ENCODE measurements at places on chromosomes 6 and 20.

DNA sequence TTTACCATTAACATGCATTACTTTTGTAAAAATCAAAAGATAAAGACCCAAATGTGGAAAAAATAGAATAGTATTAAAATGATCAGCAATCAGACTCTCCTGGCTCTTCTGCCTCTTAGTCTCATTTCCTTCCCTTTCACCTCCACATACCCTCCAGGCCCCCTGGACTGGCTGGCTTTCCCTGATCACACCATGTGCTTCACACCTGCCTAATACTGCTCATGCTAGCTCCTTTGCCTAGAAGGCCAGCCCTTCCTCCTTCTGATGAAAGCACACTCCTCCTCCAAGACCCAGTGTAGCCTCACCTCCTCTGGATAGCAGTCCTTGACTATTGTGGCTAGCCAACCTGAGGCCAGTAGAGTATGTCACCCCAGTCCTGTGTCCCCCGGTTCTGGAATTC is 182.0 kb upstream of the HEY2 start:
- no peak for DNase-seq

- DNase-seq, result no peak
Observed at GRCh38 chr20:8132484-8133309, 631 bp downstream of the PLCB1 start.

GRCh38 chr20:53076668-53077067 is 104.5 kb downstream of the TSHZ2 start:
- DNase-seq, result no peak

GRCh38 chr20:43529051-43529450 is 21.6 kb downstream of the L3MBTL1 start:
- DNase-seq, result no peak

DNA sequence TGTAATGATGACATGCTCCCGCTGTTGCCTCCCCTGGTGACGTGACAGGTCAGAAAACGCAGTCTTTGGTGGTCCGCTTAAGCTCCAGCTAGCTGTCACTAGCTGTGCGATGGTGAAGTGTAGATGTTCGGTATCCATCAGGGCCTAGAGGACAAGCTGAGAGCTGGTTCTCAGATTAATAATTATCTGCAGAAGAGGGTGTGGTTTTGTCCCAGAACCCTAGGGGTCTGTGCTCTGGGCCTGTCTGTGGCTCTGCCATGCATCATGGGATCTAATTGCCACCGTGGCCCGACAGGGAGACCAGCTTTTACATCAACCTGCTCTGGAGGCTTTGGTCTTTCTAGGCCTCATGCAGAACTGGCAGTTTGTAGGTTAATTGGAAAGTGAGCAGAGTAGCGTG is 34.1 kb downstream of the ERMARD start:
- no peak for DNase-seq

GRCh38 chr20:32113591-32114260 is 4.2 kb downstream of the TM9SF4 start:
- no peak for DNase-seq

GRCh38 chr6:109791301-109791700 is 100.2 kb downstream of the FIG4 start:
- no peak for DNase-seq

DNA sequence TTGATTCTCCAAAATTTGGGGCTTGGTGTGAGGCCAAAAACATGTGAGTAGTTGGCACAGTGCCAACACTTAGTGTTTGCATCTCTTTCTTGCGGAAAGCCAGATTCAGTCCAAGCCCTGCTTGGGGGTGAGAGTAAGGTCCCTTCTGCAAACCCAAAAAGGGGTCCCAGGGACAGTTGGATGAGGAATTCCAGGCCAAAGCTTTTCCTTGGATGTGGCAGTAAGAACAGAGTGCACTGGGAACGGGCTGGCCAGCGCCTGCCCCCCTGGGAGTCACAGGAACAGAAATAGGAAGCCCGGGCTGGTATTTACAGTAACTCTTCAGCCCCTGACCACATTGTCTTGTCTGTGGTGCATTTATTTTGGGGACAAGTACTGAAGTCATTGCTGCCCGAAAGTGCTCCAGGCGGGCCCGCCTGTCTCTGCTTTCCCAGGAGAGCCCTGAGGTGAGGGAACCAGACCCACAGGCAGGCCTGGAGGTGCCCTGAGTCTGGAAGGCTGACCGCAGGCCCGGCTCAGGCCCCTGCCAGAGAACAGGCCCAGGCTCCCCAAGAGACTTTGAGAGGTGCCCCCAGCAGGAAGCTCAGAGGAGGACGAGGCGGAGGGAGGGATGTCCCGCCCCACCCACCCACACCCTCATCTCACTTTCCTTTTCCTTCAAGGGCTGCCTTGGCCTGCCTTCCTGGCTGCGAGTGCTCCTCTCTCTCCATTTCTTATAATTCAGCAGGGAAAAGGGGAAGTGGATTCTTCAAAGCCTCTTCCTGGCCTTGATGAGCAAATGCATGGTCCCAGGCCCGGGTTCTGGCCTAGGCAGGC is 218.4 kb downstream of the MAFB start:
- no peak for DNase-seq

- no peak for DNase-seq
Observed at GRCh38 chr6:13044896-13045295, 283.4 kb downstream of the TBC1D7 start.

GRCh38 chr6:15949982-15950381 is 178.9 kb upstream of the MYLIP start:
- DNase-seq, result no peak

GRCh38 chr20:53330601-53331140 is 263.0 kb downstream of the ZNF217 start:
- no peak for DNase-seq

- no peak for DNase-seq
Observed at GRCh38 chr20:15245896-15246295, 908.5 kb upstream of the FLRT3 start.

- DNase-seq, result no peak
Observed at GRCh38 chr6:138865480-138866109, 69.7 kb downstream of the ECT2L start.

DNA sequence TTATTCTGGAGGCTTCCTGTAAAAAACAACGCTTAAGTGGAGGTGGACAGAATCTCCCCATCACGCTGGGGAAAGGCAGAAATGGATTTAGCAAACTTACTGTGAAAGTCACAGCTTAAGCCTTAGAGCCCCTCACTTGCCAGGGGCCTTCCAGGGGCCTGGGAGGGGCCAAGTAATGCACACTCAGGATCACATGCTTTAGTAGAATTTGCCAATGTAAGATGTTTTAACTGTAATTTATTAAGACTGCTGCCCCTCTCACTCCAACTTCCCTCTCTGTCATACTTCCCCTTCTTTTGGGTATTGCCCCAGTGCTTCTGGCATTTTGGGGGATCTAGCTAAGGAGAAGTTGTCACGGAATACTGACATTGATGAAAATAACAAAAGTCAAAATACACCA is 12.6 kb upstream of the ADA start:
- DNase-seq, result no peak

DNA sequence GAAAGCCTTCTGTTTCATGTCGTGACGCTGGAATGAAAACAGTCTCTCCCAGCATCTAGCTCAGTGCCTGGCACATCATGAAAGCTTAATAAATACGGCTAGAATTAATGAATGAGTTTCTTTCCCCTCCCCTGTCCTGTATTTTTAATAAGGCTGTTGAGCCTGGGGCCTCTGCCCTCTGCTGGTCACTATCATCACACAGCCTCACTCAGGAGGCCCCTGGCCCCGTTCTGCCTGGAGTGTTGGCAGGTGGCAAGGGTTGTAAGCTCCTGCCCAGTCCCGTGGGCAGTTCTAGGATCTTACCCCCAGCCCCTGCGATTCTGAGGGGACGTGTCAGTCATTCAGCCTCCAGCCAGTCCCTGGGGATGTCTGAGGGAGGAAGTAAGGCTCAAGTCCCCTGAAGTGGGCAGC is 41.4 kb downstream of the PHACTR3 start:
- no peak for DNase-seq

DNA sequence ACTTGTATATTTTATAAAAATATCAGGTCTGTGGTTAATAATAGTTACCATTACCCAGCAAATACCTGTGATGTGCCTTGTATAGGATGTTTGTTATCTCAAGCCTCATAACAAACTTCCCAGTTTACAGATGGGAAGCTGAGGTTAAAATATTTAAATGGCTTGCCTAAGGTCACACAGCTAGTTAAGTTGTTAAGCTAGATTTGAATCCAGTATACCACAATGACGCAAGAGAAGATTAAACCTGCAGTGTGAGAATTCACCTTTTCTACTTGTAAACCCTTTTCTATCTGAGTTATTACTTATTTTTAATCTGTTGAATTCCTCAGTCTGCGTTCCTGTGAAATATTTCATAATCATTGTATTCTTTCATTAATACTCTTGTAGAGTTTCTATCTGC is 4.9 kb downstream of the DSP start:
- no peak for DNase-seq

- no peak for DNase-seq
Observed at GRCh38 chr6:18269253-18269652, 4.9 kb upstream of the DEK start.

DNA sequence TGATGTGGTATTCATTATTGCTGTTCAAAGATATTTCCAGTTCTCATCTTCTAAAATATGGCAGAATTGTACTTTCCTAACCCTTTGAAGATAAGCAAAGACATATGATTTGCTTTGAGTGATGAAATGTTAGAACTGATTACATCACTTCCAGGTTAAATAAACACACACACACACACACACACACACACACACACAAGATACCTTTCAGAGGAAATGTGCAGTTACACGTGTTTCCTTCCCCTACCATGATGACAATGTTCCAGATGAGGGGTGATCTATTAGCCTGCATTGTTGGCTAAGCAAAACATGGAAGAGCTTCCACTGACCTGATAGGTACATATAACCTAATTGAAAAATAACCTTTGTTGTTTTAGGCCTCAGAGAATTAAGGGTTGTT is 11.7 kb upstream of the FRK start:
- DNase-seq, result no peak

- no peak for DNase-seq
Observed at GRCh38 chr6:157647261-157647915, 175.7 kb upstream of the SNX9 start.

GRCh38 chr6:85983032-85983659 is 340.5 kb upstream of the SYNCRIP start:
- no peak for DNase-seq

GRCh38 chr6:106744781-106745180 is 115.4 kb downstream of the QRSL1 start:
- no peak for DNase-seq

- no peak for DNase-seq
Observed at GRCh38 chr6:84332139-84333034, 104.9 kb upstream of the CEP162 start.

GRCh38 chr6:1774226-1774915 is 164.7 kb downstream of the FOXC1 start:
- no peak for DNase-seq

DNA sequence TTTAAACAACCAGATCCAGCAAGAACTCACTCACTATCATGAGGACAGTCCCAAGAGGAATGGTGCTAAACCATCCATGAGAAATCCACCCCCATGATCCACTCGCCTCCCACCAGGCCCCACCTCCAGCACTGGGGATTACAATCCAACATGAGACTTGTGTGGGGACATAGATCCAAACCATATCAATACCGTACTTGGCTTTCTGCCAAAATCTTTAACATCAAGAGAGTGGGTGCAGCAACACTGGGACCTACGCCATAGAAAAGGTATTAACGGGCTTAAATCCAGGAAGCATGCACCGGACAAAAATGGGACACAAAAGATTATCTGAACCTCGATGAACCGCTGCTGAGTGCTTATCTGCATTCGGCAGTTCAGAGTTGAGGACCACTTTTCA is 322.3 kb upstream of the ARID1B start:
- DNase-seq, result no peak

- DNase-seq, result peak; percentile 93
Observed at GRCh38 chr6:16635810-16636602, 125.3 kb downstream of the ATXN1 start.

- no peak for DNase-seq
Observed at GRCh38 chr6:83893024-83893423, 33.5 kb downstream of the CYB5R4 start.

DNA sequence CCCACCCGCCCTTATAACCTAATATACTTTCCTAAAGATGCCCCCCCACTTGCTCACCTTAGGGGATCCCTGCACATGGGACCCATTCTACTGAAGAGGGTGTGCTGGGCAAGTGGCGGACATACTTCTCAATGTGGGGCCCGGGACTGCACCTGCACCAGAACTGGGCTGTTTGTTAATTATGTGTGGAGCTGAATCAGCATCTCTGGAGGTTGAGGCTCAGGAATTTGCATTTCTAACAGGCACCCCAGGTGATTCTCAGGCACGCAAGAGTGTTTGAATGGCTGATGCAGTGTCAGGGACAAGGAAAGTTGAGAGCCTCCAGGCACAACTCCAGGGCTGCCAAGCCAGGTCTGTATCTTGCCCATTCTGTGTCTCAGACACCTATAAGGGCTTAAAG is 8.9 kb upstream of the PTPRT start:
- DNase-seq, result no peak

DNA sequence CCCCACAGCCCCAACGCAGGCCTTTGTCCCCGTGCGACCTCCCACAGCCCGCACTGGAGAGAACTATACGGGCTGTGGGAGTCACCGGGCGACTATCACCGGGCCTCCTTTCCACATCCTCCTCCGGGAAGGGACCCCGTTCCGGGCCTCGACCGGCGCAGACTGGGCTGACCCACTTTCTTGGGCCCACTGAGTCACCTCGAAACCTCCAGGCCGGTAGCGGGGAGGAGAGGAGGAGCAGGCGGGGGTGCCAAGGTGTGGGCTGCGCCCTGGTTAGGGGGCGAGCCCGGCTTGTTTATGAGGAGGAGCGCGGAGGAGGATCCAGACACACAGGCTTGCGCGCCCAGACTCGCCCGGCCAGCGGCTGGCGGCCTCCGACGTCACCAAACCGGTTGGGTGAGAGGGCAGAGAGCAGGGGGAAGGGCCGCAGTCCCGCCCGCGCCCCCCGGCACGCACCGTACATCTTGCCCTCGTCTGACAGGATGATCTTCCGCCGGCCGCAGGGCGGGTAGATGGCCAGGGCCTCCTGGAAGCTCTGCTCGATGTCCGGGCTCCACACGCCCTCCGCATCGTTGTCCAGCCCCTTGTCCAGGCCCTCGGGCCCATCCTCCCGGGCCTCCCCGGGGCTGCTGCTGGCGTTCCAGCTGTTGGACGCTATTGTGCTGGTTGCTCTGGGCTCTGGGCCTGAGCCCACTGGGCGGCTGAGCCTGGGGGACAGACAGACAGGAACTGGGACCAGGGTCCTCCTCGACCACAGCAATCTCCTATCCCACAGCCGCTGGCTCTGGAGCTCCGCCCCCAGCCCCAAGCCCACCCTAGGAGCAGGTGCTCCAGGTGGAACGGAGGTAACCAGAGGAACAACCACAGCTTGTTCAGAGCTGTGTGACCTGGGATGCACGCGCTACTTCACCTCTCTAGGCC is 10.6 kb downstream of the TEAD3 start:
- DNase-seq, result no peak

GRCh38 chr6:94050515-94050914 is 631.2 kb upstream of the EPHA7 start:
- DNase-seq, result no peak

Data from kidney epithelial cell (primary cell).